ENCODE measurements at places on chromosomes 3 and 15. TPM values are rescaled to one million over a fixed set of nuclear protein-coding genes. Genes with fewer than 3 reads are reported as not detected.

The CTXN2 gene
- not detected for polyA plus RNA-seq

The P2RY13 gene
- 0.41 TPM for polyA plus RNA-seq

The C2CD4A gene
- polyA plus RNA-seq: not detected

The GOLGA8T gene
- polyA plus RNA-seq: not detected

The LCTL gene
- polyA plus RNA-seq: not detected

The DUOXA2 gene
- not detected for polyA plus RNA-seq

The KLHL25 gene
- polyA plus RNA-seq: 0.43 TPM

DNA sequence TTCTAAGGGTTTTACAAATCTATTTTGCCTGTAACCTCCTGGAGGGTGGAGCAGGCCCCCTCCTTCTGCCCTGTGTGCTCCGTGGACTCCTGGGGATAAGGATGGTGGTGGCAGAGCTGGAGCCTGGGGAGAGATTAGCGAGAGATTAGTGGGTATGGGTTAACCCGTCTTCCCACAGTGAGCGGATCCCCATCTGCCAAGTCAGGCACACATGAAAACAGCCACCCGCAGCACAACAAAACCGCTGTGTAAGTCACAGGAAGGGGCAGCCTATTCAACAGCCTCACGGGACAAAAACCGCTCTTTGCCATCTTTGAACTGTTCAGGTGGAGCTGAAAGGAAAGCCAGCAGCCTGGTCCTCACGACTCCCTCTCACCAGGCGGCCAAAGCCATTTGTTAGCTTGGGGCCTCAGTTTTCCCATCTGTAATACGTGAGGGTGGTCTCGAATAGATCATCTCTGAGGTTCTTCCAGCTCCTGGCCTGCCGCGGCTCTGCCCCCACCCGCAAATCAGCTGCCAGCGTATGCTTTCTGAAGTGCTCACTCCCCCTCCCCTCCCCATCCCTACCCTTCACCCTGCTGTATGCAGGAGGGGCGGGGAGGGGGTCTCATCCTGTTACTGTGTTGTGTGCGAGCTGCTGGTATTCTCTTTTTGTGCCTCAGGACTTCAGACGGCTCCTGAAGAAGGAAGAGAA lies 43.6 kb downstream of the PDIA5 start:
- H3K36me3 ChIP-seq: no peaks in the 10 kb centered on the region
- H3K27me3 ChIP-seq: no peaks in the 10 kb centered on the region
- no peak for DNase-seq
- peaks cover 52% of the 10 kb centered on the region for H3K4me1 ChIP-seq
- H3K4me3 ChIP-seq: peak overlapping the region; percentile 33

GRCh38 chr3:10768708-10769394 lies 47.2 kb upstream of the SLC6A11 start:
- H3K27me3 ChIP-seq: peaks cover 45% of the 10 kb centered on the region
- no peak overlapping the region for H3K4me3 ChIP-seq
- no peak overlapping the region for H3K27ac ChIP-seq
- no peaks in the 10 kb centered on the region for H3K4me1 ChIP-seq
- H3K36me3 ChIP-seq: no peaks in the 10 kb centered on the region

- no peaks in the 10 kb centered on the region for H3K4me1 ChIP-seq
- H3K4me3 ChIP-seq: no peak overlapping the region
- no peak overlapping the region for H3K27ac ChIP-seq
- H3K27me3 ChIP-seq: peaks cover 29% of the 10 kb centered on the region
- no peak for DNase-seq
- peaks cover 29% of the 10 kb centered on the region for H3K36me3 ChIP-seq
Observed at GRCh38 chr15:67892559-67893377, 52.9 kb upstream of the RNU6-1 start.

GRCh38 chr3:140242818-140243276 lies 307.9 kb downstream of the CLSTN2 start:
- no peaks in the 10 kb centered on the region for H3K4me1 ChIP-seq
- no peak overlapping the region for H3K4me3 ChIP-seq
- no peak for DNase-seq
- no peak overlapping the region for H3K27ac ChIP-seq
- H3K36me3 ChIP-seq: no peaks in the 10 kb centered on the region

DNA sequence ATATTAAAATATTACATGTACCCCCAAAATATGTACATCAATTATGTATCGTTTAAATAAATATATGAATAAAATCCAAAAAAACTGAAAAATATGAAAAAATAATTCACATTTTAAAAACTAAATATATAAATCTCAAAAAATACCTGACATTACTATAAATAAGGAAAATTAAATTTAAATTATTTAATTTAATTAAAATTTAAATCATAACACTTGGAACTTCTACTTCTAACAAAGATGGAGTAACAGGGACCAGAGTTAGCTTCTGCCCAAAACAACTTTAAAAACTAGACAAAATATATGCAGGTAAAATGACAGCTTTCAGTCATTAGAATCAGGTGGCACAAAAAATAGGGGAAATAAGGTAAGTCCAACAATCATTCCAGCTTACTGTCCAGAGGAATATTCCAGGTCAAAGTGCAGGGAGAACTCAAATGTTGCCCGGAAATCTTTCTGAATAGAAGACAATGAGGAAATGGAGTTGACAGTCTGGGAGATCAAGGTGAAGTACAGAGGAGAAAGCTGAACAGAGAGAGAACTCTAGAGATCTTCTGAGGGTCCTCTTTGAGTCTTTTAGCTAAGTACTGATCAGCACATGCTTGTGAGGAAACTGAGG lies 207.7 kb upstream of the ATP11B start:
- H3K4me1 ChIP-seq: no peaks in the 10 kb centered on the region
- H3K36me3 ChIP-seq: no peaks in the 10 kb centered on the region
- H3K27me3 ChIP-seq: peaks cover 16% of the 10 kb centered on the region
- no peak for DNase-seq
- no peak overlapping the region for H3K27ac ChIP-seq

- no peak for DNase-seq
- H3K4me3 ChIP-seq: no peak overlapping the region
- H3K4me1 ChIP-seq: peaks cover 3% of the 10 kb centered on the region
- H3K27ac ChIP-seq: no peak overlapping the region
Observed at GRCh38 chr3:64359735-64360134, 134.5 kb upstream of the PRICKLE2 start.

- no peaks in the 10 kb centered on the region for H3K4me1 ChIP-seq
- no peaks in the 10 kb centered on the region for H3K36me3 ChIP-seq
- H3K27me3 ChIP-seq: no peaks in the 10 kb centered on the region
- H3K4me3 ChIP-seq: no peak overlapping the region
- DNase-seq: no peak
Observed at GRCh38 chr15:91319371-91320059, 219.5 kb downstream of the SV2B start.

DNA sequence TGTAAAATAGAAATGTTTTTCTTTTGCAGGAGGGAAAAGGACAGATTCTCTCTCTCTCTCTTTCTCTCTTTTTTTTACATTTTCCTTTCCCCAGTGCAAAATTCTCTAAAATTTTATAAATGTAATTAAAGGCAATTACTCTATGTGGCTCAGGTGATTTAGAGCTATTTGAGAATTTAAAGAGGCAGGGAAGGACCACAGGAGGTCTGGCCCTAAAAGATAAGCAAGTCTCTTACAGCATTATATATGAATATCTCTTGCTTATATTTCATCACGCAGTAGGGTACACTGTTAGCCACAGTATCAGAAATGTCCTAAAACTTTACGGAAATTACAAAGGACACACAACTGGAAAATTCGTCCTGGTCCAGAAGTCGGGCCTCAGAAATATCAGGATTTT lies 70.5 kb upstream of the PPIB start:
- H3K4me1 ChIP-seq: peaks cover 9% of the 10 kb centered on the region
- H3K27ac ChIP-seq: no peak overlapping the region
- no peaks in the 10 kb centered on the region for H3K27me3 ChIP-seq
- no peak overlapping the region for H3K4me3 ChIP-seq
- H3K36me3 ChIP-seq: no peaks in the 10 kb centered on the region

DNA sequence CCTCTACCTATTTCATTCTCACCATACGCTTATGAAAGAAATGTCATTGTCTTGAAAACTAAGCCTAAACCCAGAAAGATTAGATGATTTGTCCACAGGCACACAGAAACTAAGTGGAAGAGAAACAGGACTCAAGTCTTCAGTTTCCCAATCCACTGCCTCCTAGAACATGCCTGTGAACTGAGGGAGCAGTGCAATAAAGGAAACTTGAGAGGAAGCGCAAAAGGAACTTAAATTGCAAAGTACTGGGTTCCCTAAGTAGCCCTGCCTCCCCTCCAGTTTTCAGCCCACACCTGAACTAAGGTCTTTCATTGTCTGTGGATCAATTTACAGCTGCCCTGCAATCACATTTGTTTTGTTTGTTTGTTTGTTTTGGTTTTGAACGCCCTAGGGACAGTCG lies 56.7 kb upstream of the TSEN2 start:
- H3K4me1 ChIP-seq: no peaks in the 10 kb centered on the region
- H3K27me3 ChIP-seq: peaks cover 50% of the 10 kb centered on the region

DNA sequence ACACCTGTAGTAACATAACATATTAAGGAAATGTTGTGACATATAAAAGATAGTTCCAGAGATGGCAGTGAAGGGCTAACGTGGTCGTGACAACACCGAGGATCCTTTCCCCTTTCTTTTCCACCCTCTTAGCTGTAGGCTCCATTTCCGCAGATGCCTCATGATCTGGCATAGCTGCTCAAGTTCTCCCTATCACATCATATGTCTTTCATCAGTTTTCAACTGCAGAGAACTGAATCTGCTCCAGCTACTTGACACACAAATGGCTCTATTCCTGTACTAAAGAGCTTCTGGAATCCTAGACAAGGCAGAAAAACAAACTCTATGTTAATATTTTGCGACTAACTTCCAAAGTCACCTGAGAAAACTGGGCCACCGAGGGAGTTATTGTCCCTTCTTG lies 275.0 kb upstream of the SLCO3A1 start:
- no peak overlapping the region for H3K27ac ChIP-seq
- H3K4me3 ChIP-seq: no peak overlapping the region
- H3K36me3 ChIP-seq: no peaks in the 10 kb centered on the region

- no peaks in the 10 kb centered on the region for H3K36me3 ChIP-seq
- no peaks in the 10 kb centered on the region for H3K4me1 ChIP-seq
- no peak overlapping the region for H3K27ac ChIP-seq
- no peaks in the 10 kb centered on the region for H3K27me3 ChIP-seq
Observed at GRCh38 chr3:96860882-96861281, 46.5 kb downstream of the EPHA6 start.

DNA sequence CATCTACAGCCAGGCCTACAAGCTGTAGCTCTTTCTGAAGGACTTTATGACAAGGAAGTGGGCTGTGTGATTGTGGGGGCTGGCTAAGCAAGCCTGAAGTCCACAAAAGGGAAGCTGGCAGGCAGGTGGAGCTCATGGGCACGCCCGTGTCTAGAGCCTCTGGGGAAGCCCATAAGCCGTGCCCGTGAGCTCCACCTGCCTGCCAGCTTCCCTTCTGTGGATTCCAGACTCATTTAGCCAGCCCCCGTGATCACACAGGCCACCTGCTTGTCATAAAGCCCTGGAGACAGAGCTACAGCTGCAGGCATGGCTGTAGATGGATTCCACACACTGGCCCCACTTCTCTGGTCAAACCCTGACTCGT lies 15.2 kb downstream of the EFCC1 start:
- H3K27me3 ChIP-seq: no peaks in the 10 kb centered on the region
- DNase-seq: peak; percentile 86
- H3K4me3 ChIP-seq: peak overlapping the region; percentile 85
- H3K36me3 ChIP-seq: no peaks in the 10 kb centered on the region

- peaks cover 5% of the 10 kb centered on the region for H3K27me3 ChIP-seq
- H3K4me1 ChIP-seq: no peaks in the 10 kb centered on the region
- H3K36me3 ChIP-seq: no peaks in the 10 kb centered on the region
- H3K27ac ChIP-seq: no peak overlapping the region
- no peak for DNase-seq
Observed at GRCh38 chr3:140467796-140468315, 210.0 kb upstream of the TRIM42 start.

- H3K27me3 ChIP-seq: no peaks in the 10 kb centered on the region
- H3K27ac ChIP-seq: no peak overlapping the region
- no peak for DNase-seq
- peaks cover 6% of the 10 kb centered on the region for H3K4me1 ChIP-seq
- H3K36me3 ChIP-seq: no peaks in the 10 kb centered on the region
Observed at GRCh38 chr3:141261472-141262307, 30.1 kb downstream of the PXYLP1 start.

DNA sequence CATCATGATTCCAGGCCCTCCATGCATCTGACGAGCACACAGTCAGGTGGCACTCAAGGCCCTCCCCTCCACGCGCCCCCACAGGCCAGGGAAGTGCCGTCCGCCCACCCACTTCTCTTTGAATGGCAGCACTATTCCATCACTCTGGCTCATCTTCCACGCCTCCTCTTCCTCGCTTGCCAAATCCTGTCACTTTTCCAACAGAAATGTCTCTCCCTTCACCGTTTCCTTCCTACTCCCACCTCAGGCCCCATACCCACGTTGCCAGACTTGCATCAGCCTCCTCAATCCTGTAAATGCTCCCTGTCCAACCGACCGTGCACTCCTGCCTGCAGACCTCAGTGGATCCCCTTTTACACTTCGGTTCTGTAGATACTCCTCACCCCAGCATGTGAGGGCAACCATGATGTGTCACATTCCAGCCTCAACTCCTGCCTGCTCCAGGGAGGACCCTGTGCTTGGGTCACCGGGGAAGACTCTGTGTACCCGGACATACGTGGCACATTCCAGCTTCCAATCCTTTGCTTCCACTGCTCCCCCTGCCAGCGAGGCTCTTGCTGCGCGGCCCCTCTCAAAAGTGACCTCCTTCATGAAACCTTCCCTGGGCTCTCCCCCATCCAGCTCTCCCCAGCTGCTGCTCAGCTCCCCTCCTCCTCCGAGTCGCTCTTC lies 29.6 kb downstream of the ADCY5 start:
- H3K4me3 ChIP-seq: no peak overlapping the region
- H3K4me1 ChIP-seq: no peaks in the 10 kb centered on the region
- DNase-seq: no peak
- H3K27me3 ChIP-seq: peaks cover 9% of the 10 kb centered on the region
- no peaks in the 10 kb centered on the region for H3K36me3 ChIP-seq

GRCh38 chr3:73448761-73449301 lies 175.9 kb downstream of the PDZRN3 start:
- no peak overlapping the region for H3K27ac ChIP-seq
- peak; percentile 15 for DNase-seq
- peaks cover 11% of the 10 kb centered on the region for H3K4me1 ChIP-seq
